ENCODE measurements at places on chromosomes 11 and 22.

GRCh38 chr11:61732705-61733104 is 19.7 kb upstream of the MYRF start:
- DNase-seq = no peak

- no peak for DNase-seq
Observed at GRCh38 chr11:34928960-34929680, 12.7 kb downstream of the PDHX start.

DNA sequence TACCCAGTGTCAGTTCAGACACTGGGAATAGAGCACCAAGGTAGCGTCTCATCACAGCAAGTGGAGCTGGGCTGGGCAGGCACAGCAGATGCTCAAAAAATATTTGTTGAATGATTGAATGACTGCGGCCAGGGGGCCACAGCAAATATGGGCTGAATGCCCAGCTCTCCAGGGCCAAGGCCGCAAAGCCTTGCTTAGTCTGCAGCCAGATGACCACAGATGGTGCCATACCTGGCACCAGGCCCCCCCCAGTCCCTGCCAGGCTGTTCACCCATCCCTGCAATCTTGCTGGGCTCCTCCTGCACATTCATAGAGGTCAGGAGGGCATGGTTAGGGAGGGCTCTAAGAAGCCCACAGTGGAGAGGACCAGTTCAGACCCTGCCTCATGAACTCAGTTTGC is 32.9 kb downstream of the ZC3H7B start:
- DNase-seq = no peak

GRCh38 chr11:128981254-128981653 is 38.6 kb upstream of the TP53AIP1 start:
- no peak for DNase-seq

- peak; percentile 9 for DNase-seq
Observed at GRCh38 chr22:39959640-39960447, at the start of gene TMA7B. Gene TMA7B (plus strand): TSS chr22:39960397. CDS start chr22:39964375, 3,978 bp downstream.
